ENCODE measurements at places on chromosomes 5 and 9.

GRCh38 chr9:120389867-120390266 lies 190.1 kb downstream of the CDK5RAP2 start:
- no peak for DNase-seq

GRCh38 chr9:123784518-123784917 lies 145.4 kb downstream of the DENND1A start:
- no peak for DNase-seq

DNA sequence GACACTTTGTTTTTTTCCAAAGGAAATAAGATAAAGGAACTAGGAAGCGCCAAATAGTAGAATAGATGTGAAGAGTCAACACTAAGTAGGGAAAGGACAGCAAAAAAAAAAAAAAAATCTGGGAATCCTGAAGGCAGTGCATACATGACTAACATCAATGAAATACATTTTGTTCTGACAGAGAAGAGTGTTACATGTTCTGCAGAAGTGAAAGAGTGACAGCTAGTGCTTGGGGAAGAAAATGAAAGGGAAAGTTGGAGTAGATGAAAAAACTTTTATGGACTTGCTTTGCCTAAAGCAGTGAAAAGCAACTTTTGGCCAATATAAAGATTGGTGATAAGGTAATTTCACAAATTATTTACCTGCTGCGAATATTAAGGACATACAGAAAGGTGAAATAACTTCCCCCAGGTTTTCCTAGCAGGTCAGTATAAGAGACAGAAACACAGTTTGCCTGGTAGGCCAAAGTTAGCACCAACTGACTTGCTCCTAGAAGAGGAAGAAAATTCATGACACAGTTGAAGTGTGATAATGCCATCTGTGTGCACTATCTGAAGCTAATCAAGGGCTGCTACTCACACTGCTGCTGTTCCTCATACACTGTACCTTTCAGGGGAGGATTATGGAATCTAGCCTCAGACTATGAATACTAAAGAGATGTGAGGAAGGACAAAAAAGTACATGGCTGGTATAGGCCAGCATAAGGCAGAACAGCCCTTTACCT lies 38.6 kb downstream of the RANBP6 start:
- no peak for DNase-seq

GRCh38 chr5:180400416-180400815 lies 47.3 kb upstream of the GFPT2 start:
- DNase-seq = no peak

- DNase-seq = no peak
Observed at GRCh38 chr9:125461636-125462190, 200.1 kb downstream of the GAPVD1 start.

DNA sequence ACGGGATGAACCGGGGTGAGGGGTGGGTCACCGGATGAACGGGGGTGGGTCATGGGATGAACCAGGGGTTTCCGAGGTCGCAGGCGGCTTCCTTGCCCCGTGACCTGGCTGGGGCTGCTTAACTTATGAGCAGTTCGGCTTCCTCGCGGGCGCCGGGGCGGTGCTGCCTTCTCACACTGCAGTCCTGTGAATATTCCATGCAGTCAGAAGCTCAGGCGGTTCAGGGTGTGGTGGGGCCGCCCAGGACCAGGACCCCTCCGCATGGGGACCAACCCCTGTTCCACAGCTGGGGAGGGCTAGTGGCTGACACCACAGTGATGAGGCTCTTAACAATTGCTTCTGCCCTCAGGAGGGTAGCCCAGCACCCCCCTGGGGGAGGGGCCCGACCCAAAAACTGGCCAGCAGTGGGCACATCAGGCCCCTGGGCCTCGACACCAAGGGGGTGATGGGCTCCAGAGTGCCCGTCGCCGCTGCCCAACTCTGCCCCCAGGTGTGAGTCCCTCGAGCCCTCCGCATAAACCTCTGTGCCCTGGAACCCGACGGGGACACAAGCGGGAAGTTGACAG lies 30.9 kb upstream of the SLC9A3 start:
- no peak for DNase-seq

GRCh38 chr9:116928289-116928688 lies 241.2 kb downstream of the TRIM32 start:
- DNase-seq = no peak

GRCh38 chr9:134748591-134748990 lies 107.0 kb downstream of the COL5A1 start:
- DNase-seq = no peak

DNA sequence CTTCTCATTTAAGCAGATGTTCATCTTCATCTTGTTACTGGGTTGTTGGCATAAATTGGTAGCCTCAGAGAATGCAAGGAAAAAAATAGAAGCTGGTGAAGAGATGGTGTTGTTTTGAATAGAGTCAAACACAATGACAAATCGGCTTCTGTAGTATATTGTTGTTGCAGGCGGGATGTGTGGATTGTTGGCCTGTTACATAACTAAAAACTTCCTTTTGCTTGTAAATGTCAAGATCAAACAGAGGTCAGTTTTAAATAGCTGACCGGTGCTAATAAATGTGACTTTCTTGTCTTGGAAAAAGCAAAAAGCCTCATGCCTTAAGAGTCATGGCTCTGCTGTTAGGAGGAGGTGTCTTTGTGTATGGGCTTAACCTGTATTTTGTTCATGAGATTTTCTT lies 59.2 kb downstream of the CCDC192 start:
- no peak for DNase-seq

- no peak for DNase-seq
Observed at GRCh38 chr5:105163547-105163946, 1601.0 kb upstream of the NUDT12 start.

DNA sequence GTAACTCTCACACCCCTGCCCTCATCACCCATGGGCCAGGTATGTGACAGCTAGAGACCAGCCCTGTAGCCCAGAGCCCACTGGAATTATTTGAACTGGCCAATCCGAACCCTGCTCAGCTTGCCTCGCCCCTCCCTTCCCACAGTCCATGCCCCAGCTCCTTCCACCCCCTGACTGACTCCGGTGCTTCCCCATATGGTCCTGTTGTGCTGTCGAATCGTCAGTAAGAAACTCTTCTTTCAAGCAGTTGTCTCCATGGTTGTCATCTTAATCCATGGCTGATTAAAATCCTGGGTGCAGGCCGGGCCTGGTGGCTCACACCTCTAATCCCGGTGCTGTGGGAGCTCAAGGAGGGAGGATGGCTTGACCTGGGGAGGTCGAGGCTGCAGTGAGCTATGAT lies 118.5 kb downstream of the COL23A1 start:
- DNase-seq = no peak

DNA sequence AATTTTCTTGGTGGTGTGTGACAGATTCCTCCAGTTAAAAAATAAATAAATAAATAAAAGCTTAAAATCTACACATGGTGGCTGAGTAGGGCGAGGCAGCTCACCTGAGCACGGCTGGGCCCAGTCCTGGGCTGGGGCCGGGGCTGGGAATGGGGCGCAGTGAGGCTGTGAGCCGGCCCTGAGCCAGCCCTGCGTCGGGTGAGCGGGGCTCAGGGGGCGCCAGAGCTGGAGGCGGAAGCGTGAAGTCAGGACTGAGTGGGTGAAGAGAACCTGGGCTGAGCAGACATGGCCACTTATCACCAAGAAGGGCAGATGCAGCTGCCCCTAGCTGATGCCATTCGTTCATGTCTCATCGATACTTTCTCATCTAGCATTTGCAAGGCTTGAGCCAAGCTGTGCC lies 22.8 kb upstream of the DTWD2 start:
- DNase-seq = no peak

DNA sequence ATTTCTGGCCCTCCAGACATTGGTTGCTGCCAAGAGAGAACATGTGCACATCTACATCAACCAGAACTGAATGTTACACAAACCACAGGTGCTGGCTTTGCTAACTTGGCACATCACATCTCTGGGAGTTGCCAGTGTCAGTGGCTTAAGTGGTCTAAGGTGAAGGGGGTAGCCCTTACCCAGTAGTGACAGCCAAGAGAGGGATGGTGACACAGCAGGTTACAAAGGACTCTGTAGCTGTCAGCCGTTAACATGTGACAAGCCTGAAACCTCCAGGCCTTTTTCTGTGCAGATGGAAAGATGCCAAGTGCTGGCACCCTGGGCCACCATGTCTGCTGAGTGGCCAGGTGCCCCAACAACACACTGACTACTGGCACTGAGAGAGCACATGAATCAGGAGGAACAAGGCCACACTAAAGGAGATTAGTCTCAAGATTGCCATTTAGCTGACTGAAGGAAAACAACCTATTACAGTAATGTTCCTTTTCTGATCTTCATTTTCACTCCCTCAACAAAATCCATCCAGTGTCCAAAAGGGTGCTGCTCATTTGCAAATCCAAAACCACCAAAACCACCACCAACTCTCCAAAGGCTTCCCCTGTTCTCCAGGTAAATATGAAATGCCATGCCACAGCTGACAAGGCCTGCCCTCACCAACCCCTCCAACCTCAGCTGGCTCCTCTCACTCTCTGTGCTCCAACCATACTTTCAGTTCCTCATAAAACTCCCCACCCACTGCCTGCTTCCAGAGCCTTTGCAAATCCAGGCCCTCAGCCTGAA lies 20.2 kb downstream of the SIL1 start:
- DNase-seq = no peak

- no peak for DNase-seq
Observed at GRCh38 chr9:14231196-14231990, 82.5 kb downstream of the NFIB start.
